WTC11 (cell line): ENCODE measurements at places on chromosomes 11 and 22. TPM values are rescaled to one million over a fixed set of nuclear protein-coding genes. Genes with fewer than 3 reads are reported as not detected.

DNA sequence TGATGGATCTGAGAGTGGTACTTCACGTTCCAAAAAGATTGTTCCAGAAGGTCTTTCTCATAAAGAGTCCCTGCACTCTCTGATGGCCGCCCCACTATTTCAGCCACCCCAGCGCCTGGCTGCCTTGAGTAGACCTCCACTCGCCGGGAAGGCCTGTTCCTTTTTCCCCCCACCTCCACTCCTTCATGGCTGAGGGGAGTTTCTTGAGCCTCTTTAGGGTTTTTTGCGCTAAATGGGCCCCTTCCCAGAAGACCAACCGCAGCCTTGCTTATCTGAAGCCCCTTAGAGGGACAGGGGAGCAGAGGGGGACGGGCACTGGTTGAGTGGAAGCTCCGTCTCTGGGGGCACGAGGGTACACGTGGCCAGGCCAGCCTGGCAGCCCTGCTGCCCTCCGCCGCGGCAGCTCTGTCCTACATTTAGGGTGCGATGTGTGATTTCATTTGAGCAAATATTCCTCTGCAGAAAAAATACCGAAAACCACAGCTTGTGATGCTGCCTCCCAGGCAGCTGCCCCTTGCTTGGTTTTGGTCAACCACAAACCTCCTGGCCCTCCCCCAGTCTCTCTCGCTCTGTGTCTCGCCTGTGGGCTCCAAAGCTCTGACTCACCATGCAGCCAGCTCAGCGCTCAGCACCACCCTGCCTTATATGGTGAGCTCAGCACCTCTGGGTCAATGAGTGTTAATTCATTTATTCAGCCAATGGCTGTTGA lies 88.7 kb downstream of the TP53I11 start:
- DNase-seq, result peak; percentile 52

Gene STX5
- 27.2 to 30.2 TPM (median 28.0 TPM) in 3 replicates for total RNA-seq

DNA sequence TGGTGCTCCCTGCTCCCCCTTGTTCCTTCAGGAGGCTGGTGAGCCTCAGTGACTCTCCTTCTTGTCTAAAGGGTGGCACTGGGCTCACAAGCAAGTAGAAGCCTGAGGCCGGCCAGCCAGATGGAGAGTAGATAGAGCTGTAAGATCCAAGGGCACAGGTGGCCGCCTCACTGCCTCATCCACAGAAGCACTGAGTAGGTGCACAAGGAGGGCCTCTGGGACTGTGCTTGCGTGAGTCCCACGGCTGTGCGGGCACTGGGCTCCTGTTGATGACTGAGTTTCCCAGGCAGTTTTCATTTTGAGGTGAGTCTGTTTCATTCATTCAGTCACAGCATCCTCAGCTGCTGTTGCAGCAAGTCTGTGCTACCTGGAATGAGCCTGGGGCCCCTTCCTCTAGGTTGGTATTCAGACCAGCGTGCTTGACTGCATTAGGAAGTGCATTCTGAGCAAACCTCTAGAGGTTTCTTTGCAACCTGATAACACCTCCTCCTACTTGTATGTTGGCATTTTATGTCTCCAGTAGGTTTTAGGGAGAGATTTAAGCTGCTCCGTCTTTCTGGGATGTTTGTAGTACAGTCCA lies 184.0 kb downstream of the TBC1D22A start:
- no peak for DNase-seq

Gene SCGB1D2
- not detected in 3 replicates for total RNA-seq

- DNase-seq, result no peak
Observed at GRCh38 chr22:50117168-50117762, 27.5 kb downstream of the MOV10L1 start.

Gene ZFP91
- 27.0 to 29.0 TPM (median 28.1 TPM) in 3 replicates for total RNA-seq

DNA sequence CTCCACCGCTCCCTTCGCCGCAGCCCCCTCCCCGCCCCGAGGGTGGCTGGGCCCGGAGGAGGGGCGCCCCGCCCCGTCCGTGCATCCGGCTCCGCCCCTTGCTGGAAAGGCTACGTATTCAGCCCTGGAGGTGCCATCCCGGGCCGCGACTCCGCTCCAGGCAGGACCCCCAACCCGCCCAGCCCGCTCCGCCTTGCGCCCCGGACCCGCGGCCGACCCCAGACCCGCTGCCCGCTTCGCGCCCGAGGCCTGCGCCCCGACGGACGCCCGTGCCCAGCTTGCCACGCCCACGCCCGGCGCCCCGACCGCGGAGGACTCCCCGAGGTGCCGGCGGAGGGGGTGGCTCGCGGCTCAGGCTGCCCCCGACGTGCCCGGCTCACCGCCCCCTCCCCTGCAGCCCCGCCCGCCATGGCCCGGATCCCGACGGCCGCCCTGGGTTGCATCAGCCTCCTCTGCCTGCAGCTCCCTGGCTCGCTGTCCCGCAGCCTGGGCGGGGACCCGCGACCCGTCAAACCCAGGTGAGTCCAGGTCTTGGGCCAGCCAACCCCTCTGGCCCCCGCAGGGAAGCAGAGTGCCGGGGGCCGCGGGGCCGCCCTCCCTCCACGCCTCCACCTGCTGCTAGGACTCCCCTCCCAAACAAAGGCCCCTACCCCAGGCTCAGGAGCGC lies at the start of gene ADM2:
Gene ADM2 (plus strand): TSS at position 104 of the 667 bp plus-strand sequence. CDS start 305 bp downstream, at position 409.
- DNase-seq, result peak; percentile 87

Gene OR5P2
- total RNA-seq, result not detected in 3 replicates

DNA sequence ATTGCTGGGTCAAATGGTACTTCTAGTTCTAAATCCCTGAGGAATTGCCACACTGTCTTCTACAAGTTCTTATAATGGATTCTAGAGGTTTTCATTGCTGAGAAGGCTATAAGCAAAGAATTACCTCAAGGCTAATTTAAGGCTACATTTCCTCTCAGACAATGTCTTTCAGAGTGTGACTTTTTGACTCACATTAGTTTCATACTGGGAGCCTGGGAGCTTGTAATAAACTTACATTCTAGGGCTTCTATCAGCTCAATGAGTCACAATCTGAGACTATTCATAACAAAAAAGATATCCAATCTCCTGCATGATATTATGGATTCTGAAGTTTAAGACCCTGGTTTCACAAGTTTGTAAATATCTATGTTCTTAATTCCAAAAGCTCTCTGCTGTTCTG lies 408.7 kb downstream of the LRRC4C start:
- DNase-seq, result no peak

Gene CCDC73
- not detected in 3 replicates for total RNA-seq

DNA sequence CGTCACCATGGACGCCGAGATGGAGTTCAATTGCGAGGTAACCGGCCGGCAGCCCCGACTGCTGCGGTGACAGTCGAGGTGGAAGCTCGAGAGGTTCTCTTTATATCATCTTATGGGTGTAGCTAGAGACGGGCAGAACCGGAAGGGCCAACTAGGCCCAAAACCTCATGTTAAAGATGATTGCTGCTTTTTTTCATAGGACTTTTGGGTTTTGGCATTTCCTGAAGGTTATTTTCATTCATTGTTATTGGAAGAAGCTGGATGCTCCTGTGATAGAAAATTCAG lies 585 bp downstream of the NF2 start:
- DNase-seq, result no peak

- no peak for DNase-seq
Observed at GRCh38 chr11:61059260-61059752, 43.0 kb upstream of the CD5 start.

DNA sequence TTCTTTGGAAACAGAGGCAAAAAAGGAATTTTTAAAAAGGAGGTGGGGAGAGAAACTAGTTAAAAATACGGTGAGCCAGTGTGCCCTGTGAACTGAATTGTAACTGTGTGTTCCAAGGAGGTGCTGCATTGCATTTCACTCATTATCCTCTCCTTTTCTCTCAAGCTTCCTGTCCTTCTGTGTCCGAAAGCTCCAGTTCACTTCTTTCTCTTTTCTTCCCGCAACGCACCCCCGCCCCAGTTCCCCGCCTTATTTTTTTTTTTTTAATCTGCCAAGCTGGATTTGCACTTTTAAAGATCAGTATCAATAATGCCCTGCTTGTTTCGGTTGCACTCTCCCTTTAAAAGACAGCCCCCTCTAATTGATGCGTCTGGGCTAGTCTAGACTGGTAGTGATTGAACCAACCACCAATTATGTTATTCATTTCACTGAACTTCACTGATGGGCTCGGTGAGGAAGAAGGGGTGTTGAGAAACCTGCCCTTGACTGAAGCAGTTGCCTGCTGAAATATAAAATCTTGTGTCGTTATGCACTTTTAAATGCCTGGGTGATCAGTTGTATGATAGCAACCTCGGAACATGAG lies 18.5 kb downstream of the BLID start:
- no peak for DNase-seq

DNA sequence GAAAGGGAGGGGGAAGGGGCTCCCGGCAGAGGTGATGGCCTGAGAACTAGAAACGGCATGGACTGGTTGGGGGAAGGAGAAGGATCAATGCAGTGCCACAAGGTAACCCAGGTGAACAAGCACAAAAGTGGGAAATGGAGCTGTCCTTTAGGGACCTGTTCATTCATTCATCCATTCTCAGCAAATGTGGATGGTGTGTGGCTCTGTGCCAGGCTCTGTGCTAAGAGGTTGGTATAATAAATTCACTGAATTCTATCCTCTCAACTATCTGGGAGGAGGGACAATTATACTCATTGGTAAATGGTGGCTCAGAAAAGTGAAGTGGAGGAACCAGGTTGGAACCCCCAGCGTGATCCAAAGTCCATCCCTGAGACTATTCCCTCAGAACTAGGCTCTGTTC lies 18.6 kb upstream of the ARAP1 start:
- no peak for DNase-seq

DNA sequence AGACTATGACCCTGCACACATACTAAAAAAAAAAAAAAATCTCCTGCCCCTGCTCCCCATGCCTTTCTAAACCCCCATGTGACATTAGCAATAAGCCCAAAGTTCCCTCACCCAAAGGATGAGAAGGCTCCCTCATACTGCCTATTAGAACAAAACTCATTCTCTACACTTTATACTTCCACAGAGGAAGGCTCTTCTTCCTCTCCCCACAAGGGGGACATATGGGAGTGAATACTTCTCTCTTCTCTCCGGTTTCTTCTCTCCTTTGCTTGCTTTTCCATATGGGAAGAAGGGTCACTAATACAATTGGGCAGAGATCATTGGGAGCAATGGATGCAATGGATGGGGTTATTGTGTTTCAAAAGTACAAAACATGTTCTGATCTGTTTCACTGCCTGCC lies 3.3 kb downstream of the OR52L1 start:
- DNase-seq, result no peak

GRCh38 chr22:46609175-46609690 lies 11.0 kb upstream of the GRAMD4 start:
- DNase-seq, result no peak

- no peak for DNase-seq
Observed at GRCh38 chr22:20220629-20221026, 47.5 kb downstream of the RTN4R start.

Gene MMP11
- 14.5 to 16.5 TPM (median 16.2 TPM) in 3 replicates for total RNA-seq

- no peak for DNase-seq
Observed at GRCh38 chr22:39457556-39458443, 988 bp downstream of the MGAT3 start.

GRCh38 chr22:18966748-18967147 lies 30.7 kb upstream of the PRODH start:
- no peak for DNase-seq

DNA sequence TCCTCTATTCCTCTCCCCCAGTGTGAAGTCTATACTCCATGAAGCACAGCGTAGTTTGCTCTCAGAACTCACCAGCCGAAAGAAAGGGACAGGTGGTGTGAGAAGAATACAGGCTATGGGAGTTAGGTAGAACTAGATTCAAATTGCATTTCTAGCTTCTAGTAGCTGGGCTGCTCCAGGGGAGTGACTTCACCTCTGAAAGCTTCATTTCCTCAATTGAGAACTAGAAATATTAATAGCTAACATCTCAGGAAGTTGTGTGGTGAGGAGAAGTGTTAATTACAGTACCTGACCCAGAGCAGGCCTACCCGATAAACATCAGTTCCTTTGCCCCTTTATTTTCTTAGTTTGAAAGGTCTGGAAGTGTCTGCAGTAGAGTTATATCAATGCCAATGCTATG lies 484.7 kb upstream of the TENM4 start:
- no peak for DNase-seq
